ENCODE measurements at places on chromosomes 7 and 10.
A peak's percentile ranks its signal among the peaks of the same experiment; 100 is the strongest.

GRCh38 chr7:39923091-39923490, 27.0 kb upstream of the CDK13 start:
- DNase-seq, result no peak

- DNase-seq, result no peak
Measured at GRCh38 chr7:4550117-4550516, 132.0 kb upstream of the FOXK1 start.

GRCh38 chr7:17598846-17599245, 300.4 kb downstream of the AHR start:
- DNase-seq, result no peak

DNA sequence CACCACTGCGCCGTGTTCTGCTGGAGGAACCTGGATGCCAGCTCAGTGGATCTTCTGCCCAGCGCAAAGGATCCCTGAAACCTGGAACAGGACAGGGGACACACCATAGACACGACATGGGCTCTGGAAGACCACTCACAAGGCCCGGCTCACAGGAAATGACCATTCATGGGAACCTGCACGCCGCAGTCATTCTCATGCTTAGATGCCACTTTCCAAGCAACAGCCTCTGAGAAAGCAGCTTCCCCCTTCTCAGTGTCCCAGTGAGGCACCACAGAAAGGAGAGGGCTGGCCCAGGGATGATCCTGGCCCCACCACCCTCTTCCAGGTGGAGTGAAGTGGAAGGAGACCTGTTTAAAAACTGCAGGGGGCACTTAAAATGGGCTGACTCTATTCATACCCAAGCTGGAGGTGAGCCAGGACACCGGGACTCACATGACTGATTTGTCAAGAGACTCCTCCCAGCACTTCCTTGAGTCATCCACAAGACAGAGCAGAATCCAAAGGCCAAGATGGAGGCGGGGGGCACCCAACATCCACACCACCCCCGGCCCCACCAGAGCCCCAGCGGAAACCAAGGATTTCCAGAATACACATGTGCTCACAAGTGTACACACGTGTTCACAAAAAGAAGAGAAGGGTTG, 11.2 kb downstream of the CTBP2 start:
- DNase-seq, result no peak

GRCh38 chr10:102782673-102783551, 39.2 kb downstream of the WBP1L start:
- DNase-seq, result no peak

GRCh38 chr10:101330231-101330630, 23.7 kb upstream of the BTRC start:
- DNase-seq, result no peak

- peak; percentile 91 for DNase-seq
Measured at GRCh38 chr10:102502029-102502336, 529 bp downstream of the ACTR1A start.

- DNase-seq, result no peak
Measured at GRCh38 chr10:132710746-132711612, 75.0 kb downstream of the NKX6-2 start.

DNA sequence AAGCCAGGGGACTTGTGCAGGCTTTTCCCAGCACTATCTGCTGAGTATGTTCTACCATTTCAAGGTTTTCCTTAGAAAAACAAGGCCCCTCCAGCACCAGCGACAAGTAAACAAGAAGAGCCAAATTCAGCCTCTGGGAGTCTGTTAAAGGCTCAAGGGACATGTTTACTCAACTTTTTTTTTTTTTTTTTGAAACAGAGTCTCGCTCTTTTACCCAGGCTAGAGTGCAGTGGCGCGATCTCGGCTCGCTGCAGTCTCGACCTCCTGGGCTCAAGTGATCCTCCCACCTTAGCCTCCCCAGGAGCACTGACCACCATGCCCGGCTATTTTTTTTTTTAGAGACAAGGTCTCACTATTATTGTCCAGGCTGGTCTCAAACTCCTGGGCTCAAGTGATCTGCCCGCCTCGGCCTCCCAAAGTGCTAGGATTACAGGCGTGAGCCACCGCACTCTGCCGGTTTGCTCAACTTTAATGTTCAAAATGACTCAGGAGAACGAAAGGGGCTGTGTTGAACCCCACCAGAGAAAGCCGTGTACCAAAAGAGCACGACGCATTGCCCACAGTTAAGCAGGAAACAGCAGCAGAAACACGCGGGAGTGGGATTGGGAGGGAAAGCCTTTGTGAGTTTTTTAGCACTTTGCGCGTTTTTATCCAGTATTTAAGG, 772 bp downstream of the PRDX3 start:
- no peak for DNase-seq

DNA sequence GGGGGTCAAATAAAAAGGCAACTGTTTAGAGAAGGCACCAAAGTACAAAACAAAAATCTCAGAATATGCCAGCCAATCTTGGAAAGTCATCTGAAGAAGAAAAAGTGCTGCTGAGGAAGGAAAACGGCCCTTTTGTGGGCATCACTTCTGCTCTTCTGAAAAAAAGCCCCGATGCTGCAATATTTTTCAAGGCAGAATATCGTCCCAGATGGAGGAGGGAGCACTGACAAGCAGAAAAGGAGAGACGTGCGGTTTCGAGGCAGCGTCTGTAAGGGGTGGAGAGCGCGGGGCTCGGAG, 959 bp upstream of the ATRNL1 start:
- DNase-seq, result no peak

DNA sequence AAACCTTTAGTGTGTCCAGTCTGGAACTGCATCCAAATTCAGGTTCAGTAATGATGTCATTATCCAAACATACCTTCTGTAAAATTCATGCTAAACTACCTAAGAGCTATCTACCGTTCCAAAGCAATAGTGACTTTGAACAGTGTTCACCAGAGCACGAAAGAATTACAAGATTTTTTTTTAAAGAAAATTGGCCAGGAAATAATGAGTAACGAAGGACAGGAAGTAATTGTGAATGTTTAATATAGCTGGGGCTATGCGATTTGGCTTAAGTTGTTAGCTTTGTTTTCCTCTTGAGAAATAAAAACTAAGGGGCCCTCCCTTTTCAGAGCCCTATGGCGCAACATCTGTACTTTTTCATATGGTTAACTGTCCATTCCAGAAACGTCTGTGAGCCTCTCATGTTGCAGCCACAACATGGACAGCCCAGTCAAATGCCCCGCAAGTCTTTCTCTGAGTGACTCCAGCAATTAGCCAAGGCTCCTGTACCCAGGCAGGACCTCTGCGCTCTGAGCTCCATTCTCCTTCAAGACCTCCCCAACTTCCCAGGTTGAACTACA, 694 bp upstream of the FAS start:
- no peak for DNase-seq

GRCh38 chr7:23680414-23681405, 711 bp downstream of the FAM221A start:
- DNase-seq, result no peak

DNA sequence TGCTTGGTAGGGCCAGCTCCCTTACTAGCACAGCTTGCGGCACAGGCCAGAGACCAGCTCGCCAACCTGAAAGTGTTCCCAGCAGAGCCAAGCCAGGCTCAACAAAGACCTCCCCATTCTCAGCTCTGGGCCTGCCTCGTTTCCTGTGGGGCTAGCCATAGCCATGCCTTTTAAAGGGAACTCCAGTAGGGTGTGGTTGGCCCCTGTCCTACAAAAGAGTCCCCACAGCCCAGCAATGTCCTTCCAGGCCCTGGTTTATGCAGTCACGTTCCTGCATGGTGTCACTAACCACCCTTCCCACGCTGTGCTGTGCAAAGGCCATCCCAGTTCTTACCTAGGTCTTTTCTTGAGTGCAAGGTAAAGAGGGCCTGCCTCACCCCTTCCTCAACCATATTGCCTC, 87.8 kb upstream of the LRRC4 start:
- no peak for DNase-seq

DNA sequence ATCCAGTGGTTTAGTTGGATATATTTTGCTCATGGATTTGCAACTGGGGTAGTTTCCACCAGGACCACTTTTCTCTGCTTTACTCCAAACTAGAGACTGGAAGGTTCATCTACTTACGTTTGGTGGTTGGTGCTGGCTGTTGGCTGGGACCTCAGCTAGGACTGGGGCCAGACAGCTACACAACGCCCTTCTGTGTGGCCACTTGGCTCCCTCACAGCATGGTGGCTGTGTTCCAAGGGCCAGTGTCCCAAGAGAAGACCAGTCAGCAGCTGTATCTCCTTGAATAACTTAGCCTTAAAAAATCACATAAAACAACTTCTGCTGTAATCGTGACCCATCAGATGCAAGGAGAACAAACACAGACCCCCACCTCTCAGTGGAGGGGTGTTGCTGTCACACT, 4.2 kb upstream of the KCNH2 start:
- DNase-seq, result no peak

GRCh38 chr7:156461881-156462665, 178.5 kb upstream of the RNF32 start:
- no peak for DNase-seq

DNA sequence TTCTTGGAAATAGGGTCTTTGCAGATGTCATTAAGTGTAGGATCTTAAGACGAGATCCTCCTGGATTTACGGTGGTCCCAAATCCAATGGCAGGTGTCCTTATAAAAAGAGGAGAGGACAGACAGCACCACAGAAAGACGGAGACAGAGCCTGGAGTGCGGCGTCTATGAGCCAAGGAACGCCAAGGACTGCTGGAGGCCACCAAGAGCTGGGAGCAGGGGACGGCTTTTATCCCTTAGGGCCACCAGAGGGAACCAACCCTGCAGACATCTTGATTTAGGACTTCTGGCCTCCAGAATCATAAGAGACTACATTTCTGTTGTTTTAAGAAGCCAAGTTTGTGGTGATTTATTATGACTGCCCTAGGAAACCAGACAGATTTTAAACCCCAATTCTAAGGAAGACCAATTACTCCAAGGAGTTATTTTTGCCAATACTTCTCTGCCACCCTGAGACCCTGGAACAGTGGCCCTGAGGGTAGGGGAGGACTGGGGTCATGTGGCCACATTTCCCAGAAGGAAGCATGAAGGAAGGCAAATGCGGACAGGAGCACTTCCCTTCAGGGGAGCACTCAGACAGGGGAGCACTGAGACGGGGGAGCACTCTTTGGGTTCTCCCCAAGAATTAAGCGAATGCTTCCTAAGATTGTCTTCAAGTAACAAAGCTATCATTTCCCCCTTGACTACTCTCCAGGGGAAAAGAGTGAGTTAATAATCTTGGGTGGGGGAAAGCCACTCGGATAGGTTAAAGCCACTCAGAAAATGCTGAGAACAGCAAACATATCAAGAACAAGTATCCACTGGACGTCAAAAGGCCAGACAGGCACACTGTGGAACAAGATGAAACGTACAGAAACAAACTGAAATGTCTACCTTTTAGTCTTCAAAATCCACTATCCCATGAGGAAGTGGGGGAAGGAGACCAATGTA, 67.5 kb downstream of the CHST15 start:
- no peak for DNase-seq
